Large intestine (tissue), 12 donors: ENCODE measurements at places on chromosomes 1 and 21. TPM values are rescaled to one million over a fixed set of nuclear protein-coding genes. Genes with fewer than 3 reads are reported as not detected.

DNA sequence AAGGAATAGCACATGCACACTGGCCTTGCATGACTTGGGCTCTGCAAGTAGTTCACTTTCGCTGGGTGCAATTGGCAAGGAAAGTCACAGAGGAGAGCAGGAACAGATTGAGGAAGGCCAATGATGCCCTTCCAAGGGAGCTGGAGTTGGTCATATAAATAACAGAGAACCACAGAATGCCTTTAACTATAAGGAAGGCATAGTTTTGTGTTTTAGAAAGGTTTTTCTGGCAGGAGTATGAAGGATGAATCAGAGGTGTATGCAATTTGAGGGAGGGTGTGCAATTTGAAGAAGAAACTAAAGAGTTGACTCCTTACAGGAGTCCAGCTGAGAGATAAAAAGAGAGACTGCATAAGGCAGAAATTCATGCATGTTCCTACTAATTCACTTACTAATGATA, 112.1 kb downstream of the PHTF1 start:
- no peak for DNase-seq

- no peak for DNase-seq
Measured at GRCh38 chr1:88276163-88276562, 407.9 kb upstream of the PKN2 start.

DNA sequence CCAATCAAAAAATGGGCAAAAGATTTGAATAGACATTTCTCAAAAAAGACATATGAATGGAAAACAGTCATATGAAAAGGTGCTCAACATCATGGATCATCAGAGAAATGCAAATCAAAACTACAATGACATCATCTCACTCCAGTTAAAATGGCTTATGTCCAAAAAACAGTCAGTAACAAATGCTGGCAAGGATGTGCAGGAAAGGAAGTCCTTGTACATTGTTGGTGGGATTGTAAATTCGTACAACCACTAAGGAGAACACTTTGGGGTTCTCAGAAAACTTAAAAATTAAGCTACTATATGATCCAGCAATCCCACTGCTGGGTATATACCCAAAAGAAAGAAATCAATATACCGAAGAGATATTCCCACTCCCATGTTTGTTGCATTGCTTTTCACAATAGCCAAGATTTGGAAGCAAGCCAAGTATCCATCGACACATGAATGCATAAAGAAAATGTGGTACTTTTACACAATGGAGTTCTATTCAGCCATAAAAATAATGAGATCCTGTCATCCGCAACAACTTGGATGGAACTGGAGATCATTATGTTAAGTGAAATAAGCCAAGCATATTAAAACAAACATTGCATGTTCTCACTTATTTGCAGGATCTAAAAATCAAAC, 17.9 kb downstream of the GBP5 start:
- DNase-seq: no peak

GRCh38 chr1:239303289-239303688, 83.1 kb upstream of the CHRM3 start:
- DNase-seq: no peak

GRCh38 chr1:89350298-89350697, 13.6 kb upstream of the GBP6 start:
- no peak for DNase-seq

GRCh38 chr1:116948046-116948445, 38.3 kb downstream of the PTGFRN start:
- no peak for DNase-seq

- no peak for DNase-seq
Measured at GRCh38 chr1:32798191-32798590, 19.0 kb downstream of the YARS1 start.

GRCh38 chr21:39318091-39318959, 4.9 kb upstream of the BRWD1 start:
- DNase-seq: no peak

- no peak for DNase-seq
Measured at GRCh38 chr1:209884249-209884648, 53.8 kb upstream of the SYT14 start.

- DNase-seq: no peak
Measured at GRCh38 chr1:65429806-65430205, 9.3 kb downstream of the LEPR start.

GRCh38 chr1:43253876-43254275, 15.9 kb upstream of the TMEM125 start:
- DNase-seq: no peak

DNA sequence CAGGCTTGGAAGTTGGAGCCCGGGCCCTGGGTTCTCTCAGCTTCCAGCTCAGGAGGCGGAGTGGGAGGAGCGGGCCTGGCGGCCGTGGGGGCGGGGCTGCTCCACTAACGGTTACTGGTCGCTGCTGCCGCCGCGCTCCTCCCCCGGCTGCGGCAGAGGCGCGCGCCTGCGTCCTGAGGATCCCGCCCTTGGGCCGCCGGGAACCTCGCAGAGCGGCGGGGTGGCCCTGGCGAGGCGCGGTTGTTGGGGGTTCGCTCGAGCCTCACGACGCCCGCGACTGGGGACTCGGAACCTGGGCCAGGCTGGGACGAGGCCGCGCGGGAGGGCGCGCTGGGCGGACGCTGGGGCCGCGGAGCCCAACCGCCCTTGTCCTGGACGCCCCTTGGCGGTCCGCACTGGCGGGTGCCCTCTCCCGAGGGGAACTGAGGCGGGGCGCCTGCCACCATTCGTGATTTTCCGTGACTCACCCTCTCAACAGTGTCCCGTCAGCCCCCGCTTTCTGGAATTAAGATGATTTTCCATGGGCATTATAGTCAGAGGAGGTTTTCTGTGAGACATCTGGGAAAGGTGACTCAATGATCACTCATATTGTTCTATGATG, 34.1 kb downstream of the OR2G3 start:
- peak; percentile 8 for DNase-seq

GRCh38 chr1:66770694-66771093, 18.4 kb downstream of the DYNLT5 start:
- DNase-seq: no peak

- DNase-seq: no peak
Measured at GRCh38 chr1:246151796-246152434, 355.2 kb downstream of the SMYD3 start.

- DNase-seq: no peak
Measured at GRCh38 chr1:169175461-169175860, 69.0 kb downstream of the ATP1B1 start.

DNA sequence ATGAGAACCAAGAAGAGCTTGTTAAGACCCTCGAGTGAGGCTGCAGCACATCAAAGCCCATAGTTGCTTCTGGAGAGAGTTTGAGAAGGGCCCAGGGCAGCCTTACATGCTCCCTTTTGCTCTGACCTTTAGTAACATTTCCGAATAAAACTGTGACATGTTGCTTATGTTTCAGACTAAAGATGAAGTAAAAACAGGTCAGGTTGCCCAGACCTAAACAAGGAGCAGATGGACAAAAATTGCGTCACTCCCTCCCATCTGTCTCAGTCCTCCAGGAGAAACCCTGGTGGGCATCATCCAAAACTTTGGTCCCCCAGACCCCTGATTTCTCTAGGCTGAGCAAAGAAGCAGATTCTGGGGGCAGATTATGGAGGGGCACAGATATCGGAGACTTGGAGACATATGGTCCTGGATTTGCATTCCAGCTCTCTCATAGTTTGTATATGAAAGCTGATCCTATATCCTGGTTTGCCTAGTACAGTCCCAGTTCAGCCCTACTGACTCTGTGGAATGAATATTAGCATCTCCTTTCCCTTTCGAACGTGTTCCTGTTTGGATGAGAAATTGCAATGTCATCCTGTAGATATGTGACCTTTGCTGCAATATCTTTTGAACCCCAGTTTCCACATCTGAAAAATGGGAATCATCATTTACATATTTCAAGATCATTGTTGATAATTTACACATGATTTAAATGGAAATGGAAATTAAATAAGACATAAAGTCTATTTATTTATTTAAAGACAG, 304.9 kb upstream of the USP24 start:
- no peak for DNase-seq

DNA sequence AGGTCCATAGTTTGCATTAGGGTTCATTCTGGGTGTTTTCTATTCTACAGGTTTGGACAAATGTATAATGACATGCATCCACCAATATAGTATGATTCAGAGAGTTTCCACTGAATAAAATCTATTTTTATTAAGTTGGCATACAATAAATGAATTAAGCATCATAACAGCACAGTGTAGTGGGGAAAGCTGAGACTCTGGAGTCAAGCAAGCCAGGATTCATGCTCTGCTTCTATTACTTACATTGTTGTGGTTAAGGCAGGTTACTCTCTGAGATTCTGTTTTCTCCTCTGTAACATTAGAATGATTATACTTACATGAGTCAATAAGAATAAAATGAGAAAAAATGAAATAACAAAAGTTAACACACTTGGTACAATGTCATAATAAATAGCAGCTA, 131.3 kb downstream of the SLC30A10 start:
- DNase-seq: no peak

DNA sequence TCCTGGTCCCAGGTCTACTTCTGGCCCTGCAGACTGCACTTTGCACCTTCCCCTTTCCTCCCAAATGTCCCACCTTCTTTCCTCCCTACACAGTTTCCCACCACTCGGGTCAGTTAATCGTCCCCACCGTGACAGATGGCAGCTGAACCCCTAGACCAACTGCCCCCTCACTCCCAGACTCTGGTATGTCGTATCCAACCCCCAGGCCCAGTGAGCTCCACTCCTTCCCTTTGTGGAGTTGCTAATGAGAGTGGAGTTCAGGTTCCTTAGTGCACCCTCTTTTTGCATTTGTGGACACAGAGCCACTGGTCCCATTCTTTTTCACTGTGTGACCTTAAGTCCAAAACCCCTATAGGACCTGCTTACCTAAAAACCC, 1.8 kb downstream of the MAN1C1 start:
- no peak for DNase-seq

GRCh38 chr1:62508187-62508758, 71.4 kb downstream of the USP1 start:
- DNase-seq: no peak

GRCh38 chr1:88649932-88650331, 34.1 kb upstream of the PKN2 start:
- no peak for DNase-seq

DNA sequence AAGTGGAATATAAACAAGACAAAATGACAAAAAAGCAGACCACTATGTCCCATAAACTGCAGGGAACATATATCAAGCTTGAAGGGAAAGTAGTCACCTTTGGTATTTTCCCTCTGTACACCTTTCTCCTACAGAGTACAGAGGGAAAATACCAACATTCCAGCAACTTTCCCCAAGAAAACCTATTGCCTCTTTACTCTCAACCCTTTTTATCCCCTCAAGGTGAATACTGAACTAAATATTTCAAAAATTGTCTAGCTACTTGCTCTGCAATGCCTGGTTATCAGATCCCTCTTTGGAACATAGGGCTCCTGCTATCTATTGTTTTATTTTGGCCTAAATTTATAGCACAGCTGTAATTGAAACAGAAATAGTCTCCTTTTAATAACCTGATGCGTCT, 15.8 kb downstream of the CTXND2 start:
- no peak for DNase-seq

DNA sequence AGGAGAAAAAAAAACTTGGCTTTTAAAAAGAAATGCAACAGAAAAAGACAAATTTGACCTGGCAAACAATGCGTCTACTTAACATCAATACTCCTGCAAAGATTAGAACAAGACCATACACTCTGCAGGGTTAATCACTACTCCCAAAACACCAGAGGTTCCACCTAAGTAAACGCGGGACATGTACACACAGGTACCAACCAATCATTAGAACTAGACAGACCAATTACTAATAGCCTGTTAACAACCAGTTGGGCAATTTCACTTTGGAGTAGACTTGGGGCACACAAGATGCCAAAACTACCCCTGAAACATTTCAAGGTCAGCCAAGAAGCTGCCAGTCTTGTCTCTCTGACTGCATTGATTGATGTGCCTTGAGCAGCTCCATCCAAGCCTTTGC, 125.8 kb downstream of the RRAGC start:
- DNase-seq: no peak

- no peak for DNase-seq
Measured at GRCh38 chr1:48710318-48710717, 66.4 kb downstream of the BEND5 start.

DNA sequence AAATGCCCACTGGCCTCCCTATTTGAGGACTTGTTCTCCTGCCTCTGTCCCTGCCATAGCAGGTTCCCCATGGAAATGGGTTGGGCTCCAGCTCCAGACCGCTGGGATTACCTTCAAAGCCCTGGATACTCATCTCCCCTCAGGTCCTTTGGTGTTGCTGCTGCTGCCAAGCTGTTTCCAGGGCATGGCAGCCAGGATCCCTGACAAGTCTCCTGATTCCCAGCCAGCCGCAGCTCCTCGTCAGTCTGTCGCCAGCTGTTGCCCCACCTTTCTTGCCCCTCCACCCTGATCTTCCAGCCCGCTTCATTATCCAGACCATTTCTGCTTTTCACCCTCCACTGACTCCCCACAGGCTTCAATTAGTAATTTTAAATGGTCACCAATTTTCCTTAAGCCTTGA, 68.3 kb upstream of the KCND3 start:
- DNase-seq: no peak

- DNase-seq: no peak
Measured at GRCh38 chr1:87219141-87219540, 109.5 kb upstream of the LMO4 start.

- DNase-seq: no peak
Measured at GRCh38 chr1:223225061-223225460, 82.0 kb upstream of the TLR5 start.

GRCh38 chr1:231527586-231528171, 790 bp upstream of the TSNAX start:
- DNase-seq: no peak

- no peak for DNase-seq
Measured at GRCh38 chr1:214031267-214031650, 43.5 kb downstream of the PROX1 start.

- DNase-seq: no peak
Measured at GRCh38 chr1:115374598-115374997, 36.5 kb upstream of the NGF start.

DNA sequence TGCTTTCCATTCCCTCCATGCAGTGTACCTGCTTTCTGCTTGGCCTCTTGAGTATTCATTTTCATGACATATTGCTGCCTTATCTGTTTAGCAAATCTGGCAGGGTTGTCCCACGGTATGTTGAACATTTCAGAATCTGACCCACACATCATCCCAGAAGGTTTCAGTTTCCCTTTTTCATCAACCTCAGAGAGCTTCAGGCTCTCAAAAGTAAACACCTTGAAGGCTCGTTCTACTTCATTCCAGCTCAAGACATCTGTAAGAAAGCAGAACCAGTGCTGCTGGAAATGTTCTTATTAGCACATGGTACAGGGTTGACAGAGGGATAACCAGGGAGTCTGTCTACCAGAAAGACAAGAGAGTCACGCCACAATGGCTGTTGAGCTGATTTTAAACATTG, 103.6 kb downstream of the SPAG17 start:
- DNase-seq: no peak

The ZBTB21 gene
- polyA plus RNA-seq: 11.0 TPM

The IRF6 gene
- polyA plus RNA-seq: 68.0 TPM

The FAM163A gene
- polyA plus RNA-seq: 5.5 TPM

The TSEN15 gene
- 29.1 TPM for polyA plus RNA-seq

The CFAP141 gene
- not detected for polyA plus RNA-seq

The CHIA gene
- not detected for polyA plus RNA-seq

The OTUD7B gene
- 16.9 TPM for polyA plus RNA-seq

The TATDN3 gene
- polyA plus RNA-seq: 7.8 TPM

The RBP7 gene
- 3.3 TPM for polyA plus RNA-seq

The FAM72A gene
- 3.3 TPM for polyA plus RNA-seq

The SH3GLB1 gene
- 62.7 TPM for polyA plus RNA-seq

The TTC24 gene
- 0.15 TPM for polyA plus RNA-seq

The RGS2 gene
- polyA plus RNA-seq: 116 TPM

The MNDA gene
- 3.6 TPM for polyA plus RNA-seq

The PGLYRP3 gene
- polyA plus RNA-seq: not detected
